ENCODE measurements at places on chromosomes 3 and 15.
A peak's percentile ranks its signal among the peaks of the same experiment; 100 is the strongest.

DNA sequence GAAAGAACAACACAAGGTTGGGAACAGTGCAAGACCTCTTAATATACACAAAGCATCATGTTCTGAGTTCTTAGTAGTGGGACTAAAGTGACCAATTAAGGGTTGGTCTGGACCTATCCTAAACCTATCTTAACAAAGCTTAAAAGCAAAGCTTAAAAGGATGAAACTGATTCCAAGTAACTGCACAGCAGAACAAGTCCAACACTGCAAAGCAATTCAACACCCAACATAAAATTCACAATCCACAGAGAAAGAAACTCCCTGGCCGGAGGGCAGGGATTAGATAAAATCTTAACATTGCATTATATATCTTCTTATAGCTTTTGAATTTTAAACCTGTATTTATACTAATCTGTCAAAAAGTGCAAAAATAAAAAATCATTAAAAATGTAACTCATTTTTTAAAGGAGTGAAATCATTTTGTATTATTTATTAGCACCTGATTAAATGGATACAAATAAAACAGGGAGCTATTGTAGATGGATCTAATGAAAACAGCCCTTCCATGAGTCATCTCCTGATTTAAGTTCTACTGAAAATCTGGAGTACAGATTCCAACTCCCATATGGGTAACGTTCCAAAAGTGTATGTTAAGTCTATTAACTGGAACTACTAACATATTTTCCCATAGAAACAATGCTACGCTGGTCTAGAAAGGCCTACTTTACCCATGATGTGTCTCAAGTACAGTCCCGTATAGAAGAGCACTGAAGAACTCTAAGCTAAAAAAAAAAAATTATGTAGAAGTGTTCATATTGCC lies 34.9 kb downstream of the PIK3R4 start:
- DNase-seq, result no peak

GRCh38 chr3:87333393-87333892 lies 57.1 kb upstream of the POU1F1 start:
- no peak for DNase-seq

DNA sequence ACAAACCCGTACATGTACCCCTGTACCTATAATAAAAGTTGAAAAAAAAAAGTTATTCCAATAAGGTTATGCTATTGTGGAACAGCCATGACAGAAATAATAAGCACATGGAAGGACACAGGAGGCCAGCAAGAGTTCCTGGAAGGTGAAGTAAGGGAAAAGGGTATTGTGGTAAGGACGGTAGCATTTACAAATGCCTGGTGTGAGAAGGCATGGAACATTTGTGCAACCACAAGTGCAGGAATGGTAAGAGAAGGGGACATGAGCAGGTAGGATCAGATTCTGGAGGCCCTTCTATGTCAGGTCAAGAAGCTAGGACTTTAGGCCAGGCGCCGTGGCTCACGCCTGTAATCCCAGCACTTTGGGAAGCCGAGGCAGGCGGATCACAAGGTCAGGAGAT lies 82.5 kb downstream of the PPP2R3A start:
- no peak for DNase-seq

DNA sequence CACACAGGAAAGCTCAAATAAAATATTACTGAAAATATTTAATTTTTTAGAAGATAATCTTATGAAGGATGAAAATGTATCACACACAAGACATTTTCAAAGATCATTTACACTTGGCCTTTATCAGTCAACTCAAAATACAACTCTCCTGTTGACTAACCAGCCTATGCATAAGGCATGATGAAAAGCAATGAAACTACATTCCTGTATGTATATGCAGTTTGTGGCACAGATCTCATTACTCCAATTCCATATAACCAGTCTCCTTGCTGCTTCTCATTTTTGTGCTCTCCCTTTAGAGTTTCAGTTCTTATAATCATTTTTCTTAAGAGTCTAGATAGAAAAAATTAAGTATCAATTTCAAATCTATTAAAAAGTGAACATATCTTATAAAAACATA lies 25.8 kb downstream of the AQR start:
- no peak for DNase-seq

GRCh38 chr3:129519449-129519848 lies 9.0 kb upstream of the RHO start:
- DNase-seq, result no peak

DNA sequence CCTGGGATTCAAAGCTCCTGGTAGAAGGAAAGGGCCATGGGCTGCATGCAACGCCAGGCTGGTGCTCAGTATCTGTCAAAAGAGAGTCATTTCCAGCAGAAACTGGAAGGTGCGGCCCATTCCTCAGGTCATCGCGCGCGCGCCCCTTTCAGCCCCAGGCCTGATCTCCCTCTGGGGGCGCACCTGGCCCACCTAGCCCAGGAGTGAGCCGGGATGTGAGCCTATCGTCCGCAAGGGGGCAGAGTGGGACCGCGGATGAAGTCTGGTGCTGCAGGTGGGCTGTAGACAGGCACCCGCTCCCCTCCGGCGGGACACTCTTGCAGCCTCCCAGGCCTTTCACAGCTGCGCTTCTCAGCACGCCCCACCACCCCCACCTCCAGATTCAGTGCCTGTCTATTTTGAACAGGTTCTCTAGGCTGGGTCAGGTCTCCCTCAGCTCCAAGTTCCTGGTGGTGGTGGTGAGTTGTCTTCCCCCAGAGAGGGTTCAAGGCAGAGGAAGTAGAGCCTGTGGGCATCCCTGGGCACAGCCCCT lies 5.8 kb upstream of the RPL29 start:
- peak; percentile 76 for DNase-seq

- no peak for DNase-seq
These were observed 18.6 kb downstream of the SOX2 start for GRCh38 chr3:181730316-181730715.

DNA sequence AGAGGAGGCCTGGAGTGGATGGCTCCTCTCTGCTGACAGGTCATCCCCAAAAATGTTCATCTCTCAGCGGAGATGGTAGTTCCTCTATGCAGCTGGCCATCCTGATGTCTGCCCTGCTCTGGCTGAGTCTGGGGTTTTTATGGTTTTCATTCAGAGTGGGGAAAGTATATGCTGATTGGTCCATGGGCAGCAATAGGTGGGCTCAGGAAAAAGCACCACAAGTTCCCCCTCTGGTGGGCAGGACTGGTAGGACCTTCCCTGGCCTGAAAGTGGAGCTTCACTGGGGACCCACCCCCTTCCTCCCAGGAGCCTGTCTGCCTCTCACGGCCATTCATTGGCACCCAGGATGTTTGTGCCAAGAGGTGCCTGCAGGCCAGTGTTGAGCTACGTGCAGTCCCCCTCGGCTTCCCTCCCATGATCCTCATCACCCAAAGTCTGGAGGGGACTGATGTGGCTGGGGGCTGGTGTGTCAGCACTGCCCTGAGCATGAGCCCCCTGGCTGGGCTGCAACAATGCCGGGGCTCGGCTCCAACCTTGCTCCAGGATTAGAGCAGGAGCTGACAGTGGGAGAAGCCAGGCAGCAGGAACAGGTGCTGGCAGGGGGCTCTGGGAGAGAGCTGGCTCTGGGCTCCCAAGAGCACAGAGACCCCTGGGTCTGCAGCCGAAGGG lies 13.1 kb upstream of the BLOC1S6 start:
- peak; percentile 1 for DNase-seq

- peak; percentile 34 for DNase-seq
These were observed 129.8 kb downstream of the NSMCE3 start for GRCh38 chr15:29139540-29140459.

- no peak for DNase-seq
These were observed 182.1 kb downstream of the ARRDC4 start for GRCh38 chr15:98142572-98142971.

DNA sequence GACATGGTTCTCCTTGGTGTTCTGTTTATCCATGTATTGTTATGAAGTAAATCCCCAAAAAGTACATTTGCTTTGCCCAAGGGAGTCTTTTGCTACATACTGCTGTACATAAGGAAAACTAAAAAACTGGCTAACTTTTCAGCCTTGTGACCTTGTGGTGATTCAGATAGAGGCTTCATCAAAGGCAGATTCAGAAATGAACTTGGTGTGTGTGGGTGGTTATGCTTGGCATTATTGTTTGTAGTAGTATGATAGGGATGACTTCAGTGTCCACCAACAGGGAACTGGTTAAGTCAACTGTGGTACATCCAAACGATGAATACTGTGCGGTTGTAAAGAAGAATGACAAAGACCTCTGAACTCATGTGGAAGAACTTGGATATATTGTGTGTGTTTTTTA lies 75.6 kb upstream of the CHRNB4 start:
- DNase-seq, result no peak

GRCh38 chr3:49476563-49476962 lies 6.5 kb downstream of the DAG1 start:
- DNase-seq, result no peak
